ENCODE measurements at places on chromosomes 2 and 18.

- no peak for DNase-seq
These were observed 117.2 kb downstream of the RGPD3 start for GRCh38 chr2:106350980-106351379.

DNA sequence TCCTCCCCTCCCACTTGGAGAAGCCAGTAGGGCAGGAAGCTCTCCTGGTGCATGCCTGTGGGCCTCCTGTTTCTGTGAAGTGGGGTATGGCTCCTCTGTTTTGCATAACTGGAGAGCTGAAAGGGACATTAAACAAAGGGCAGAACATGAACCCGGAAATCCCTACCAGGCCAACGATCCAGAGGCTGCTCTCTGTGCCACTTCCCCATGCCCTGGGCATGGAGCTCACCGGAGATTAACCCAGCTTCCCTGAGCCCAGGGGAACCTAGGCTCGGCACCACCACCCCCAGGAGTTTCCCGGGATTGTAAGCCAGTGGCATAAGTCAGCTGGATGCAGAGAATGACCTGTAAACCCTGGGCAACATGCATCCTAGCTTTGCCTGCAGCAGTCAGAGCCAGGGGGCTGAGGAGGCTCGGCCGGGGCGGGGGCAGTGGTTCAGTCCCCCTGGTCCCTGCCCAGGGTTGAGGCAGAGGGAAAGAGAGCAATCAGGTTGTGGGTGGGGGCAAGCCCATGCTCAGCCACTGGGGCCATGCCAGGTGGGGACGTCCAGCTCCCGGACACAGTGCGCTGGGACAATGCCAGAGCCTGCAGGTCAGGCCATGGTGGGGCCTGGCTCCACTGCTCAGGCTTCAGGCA, 49.5 kb downstream of the TIMM21 start:
- DNase-seq, result no peak

DNA sequence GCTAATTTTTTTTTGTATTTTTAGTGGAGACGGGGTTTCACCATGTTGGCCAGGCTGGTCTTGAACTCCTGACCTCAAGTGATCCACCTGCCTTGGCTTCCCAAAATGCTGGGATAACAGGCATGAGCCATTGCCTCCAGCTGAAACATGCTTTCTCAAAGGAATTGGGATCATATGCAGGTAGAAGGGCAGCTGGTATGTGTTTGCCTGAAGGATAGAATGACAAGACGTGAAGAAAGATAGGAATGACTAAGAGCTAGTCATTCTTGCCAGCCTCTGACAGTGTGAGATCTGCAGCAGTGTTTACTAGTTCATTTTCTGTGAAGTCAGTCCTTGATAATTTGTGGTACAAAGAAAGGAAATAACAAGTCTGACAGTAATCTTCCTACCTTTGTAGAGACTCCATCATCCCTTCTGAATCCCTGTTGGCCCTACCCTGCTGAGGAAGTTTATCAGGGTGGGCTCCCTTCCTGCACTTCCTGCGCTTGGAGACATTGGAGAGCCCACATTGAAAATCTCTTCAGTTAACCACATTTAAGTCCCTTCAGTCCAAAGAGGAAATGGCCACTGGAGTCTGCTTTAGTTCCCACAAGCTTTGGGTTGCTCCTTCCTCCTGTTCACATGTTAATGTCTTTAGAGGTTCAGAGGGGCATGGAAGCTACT, 14.7 kb downstream of the CFLAR start:
- DNase-seq, result no peak

DNA sequence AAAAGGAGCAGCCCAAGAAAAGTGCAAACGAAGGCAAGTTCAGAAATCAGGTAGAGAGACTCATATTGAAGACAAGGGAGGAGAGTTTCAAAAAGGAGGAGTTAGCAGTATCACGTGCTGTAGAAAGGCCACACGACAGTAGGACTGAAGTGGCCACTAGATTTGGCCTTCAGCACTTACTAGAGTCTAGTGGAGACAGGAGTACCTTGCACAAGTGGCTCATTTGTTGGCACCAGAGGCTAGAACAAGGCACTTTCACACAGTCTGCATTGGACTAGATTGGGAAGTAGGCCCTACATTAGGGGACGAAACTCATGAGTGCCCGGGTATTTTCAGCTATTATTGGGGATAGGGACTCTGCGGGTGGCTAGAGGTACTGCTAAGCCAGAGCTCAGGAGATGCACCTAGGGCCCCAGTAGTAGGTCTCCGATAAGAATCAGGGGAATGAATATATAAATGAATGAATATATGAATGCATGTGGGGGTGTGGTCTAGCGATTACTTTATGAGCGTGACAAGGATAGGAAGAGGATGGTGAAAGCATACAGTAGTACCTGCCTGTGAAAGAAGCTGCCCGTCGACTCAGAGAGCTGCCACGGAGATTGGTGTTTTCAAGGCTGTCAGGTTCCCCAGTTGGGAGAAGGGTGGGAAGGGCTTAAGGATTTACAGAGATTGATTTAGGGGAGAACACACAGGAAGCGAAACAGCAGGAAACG, 1.4 kb upstream of the NCOA1 start:
- DNase-seq, result no peak

- no peak for DNase-seq
These were observed 38.0 kb downstream of the STEAP3 start for GRCh38 chr2:119261493-119262225.

- DNase-seq, result peak; percentile 51
These were observed 1.8 kb downstream of the SP3 start for GRCh38 chr2:173963323-173963816.

GRCh38 chr2:98502556-98503335, 58.1 kb downstream of the INPP4A start:
- DNase-seq, result no peak

GRCh38 chr2:44938287-44939105, 3.0 kb upstream of the SIX3 start:
- no peak for DNase-seq

DNA sequence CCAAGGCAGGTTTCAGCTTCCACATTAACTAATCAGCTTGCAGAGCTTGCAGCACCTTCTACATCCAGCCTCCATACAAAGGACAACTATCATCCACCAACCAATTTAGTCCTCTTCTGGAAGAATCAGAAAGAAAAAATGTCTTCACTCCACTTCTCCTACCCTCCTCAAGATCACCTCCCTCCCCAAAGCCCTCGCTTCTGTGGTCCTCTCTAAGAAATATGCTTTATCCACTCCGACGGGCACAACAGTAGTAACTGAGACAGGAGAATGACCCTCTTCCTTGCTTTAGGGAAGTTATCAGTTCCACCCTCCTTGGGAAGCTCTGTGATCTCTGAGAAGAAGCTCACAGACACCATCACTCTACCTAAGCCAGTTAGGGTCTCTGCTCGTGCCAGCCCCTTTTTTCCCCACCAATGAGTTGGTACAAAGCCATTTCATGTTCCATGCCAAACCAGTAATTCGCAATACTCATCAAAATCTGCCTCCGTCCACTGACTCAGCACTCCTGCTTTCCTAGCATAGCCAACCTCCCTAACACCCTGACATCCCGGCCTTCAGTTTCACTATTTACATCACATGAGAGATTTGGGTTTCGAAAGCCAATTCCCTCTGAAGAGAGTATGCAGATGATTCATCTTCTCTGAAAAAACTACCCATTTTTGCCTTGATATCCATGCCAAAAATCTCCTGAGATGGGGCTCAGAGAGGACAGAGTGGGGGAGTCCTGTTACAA, 114.1 kb upstream of the PKDCC start:
- no peak for DNase-seq

DNA sequence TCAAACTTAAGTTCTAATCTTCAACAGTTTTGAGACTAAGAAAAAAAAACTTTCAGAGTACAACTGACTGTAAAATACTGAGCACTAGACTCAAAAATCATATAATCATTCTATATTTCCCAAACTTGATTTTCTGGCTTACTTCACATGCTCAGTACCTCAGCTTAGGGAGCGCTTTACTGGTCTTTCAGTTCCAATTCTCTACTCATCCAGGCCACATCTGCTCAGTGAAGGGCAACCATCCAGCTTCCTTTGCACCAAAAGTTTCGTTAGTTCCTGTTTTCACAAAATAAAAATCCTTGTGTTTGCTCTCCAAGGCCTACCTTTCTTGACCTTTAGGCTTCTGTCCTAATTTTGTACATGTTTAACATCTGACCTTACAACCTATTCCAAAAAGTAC, 287.6 kb upstream of the LRRTM1 start:
- DNase-seq, result no peak

DNA sequence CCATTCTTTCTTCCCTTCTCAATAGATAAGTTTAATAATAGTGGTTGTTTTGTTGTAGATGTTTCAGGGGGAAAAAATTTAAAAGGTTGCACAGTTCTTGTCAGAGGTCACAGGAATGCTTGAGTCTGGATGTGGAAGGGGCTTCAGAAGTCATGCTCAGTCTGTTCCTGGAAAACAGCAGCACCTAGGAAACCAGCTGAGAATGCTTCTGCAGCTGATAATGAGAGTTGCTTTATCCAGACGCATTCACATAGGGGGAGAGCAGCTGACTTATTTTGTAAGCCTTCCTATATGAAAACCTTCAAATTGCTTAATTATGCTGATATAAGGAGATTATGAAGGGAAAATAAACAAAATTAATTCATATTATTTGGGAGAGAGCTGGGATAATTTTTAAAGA, 235.5 kb downstream of the GULP1 start:
- no peak for DNase-seq

- no peak for DNase-seq
These were observed 83.8 kb upstream of the ARL4C start for GRCh38 chr2:234580686-234581085.

GRCh38 chr2:180158961-180159360, 151.9 kb upstream of the CWC22 start:
- no peak for DNase-seq

DNA sequence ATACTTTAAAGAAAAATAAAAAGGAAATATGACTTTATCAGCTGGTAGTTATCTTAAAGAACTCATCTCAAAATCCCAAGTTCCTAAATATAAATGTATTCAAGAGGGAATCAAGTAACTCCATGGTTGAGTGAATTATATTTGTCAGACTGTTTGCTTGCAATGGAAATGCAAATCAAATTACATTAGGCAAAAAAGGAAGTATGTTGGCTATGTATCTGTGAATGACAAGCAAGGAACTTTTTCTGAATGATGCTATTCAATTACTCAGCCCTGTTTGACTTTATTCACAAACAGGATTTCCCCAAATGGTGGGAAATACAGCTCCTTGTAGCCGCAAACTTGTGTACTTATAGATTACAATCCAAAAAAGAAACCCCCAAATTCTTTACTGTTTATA, 309.1 kb downstream of the ARL6IP6 start:
- DNase-seq, result no peak

- DNase-seq, result no peak
These were observed 15.8 kb upstream of the ANKRD12 start for GRCh38 chr18:9120796-9121195.

- no peak for DNase-seq
These were observed 29.5 kb upstream of the PAIP2B start for GRCh38 chr2:71256421-71256820.

- DNase-seq, result no peak
These were observed 2.4 kb downstream of the GLS start for GRCh38 chr2:190882856-190883582.

DNA sequence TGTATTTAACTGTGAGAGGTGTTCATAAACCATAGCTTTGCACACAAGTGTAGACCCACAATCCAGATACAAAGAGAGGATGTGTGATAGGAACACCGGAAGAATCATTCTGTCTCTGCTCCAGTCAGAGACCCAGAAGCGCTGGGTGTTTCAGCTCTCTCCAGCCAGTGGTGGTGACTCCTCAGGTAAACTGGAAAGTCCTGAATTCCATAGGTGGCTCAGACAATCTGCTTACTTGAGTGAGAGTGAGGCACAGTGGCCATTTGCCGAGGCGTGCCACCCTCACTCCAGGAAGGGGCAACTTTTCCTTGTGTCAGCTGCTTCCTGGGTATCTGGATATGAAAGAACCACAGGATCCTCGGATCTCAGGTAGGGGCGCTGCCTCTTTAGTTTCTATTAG, 171.5 kb downstream of the KCNS3 start:
- no peak for DNase-seq

- DNase-seq, result no peak
These were observed 47.3 kb downstream of the TCF7L1 start for GRCh38 chr2:85180322-85181133.

GRCh38 chr2:133265432-133265949, 302.8 kb downstream of the NCKAP5 start:
- DNase-seq, result no peak

DNA sequence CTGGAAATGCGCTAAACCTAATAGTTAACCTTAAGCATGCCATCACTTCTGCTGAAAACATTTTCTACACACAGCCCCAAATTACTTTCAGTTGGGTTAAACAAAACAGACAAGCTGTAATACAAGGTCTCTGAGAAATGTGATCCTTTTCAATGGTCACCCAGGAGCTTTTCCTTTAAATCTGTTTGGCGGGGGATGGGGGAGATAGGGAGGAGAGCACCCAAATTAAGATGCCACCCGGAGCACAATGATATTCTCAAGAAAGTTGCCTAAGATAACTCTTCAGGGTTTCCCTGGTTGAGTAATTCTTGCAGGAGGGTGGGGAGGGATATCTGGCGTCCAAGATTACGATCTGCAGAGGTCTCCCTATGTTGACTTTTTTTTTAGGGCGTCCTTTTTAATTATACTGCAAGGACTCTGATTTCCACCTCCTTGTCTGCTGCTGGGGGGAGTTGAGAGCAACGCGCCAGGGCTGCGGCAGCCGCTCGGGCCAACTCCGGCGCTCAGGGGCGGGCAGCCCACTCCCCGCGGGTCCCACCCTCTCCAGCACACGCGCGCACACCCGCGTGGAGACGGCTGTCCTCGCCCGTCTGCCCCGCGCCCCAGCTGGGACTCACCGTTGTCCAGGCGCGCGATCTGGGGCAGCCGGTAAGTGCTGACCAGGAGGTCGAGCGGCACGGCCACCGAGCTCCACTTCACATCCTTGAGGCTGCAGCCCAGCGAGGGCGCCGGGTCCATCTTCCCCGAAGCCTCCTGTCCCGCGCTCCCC, 807 bp downstream of the GAREM1 start:
- no peak for DNase-seq

- no peak for DNase-seq
These were observed 22.0 kb upstream of the STPG4 start for GRCh38 chr2:47177043-47177565.
